ENCODE measurements at places on chromosomes 6 and 20.
A peak's percentile ranks its signal among the peaks of the same experiment; 100 is the strongest.

GRCh38 chr6:103280417-103280816 lies 1579.3 kb downstream of the HACE1 start:
- no peak for DNase-seq

GRCh38 chr20:51043811-51044210 lies 20.9 kb upstream of the KCNG1 start:
- no peak for DNase-seq

GRCh38 chr6:14059791-14060436 lies 57.7 kb upstream of the CD83 start:
- DNase-seq = no peak

DNA sequence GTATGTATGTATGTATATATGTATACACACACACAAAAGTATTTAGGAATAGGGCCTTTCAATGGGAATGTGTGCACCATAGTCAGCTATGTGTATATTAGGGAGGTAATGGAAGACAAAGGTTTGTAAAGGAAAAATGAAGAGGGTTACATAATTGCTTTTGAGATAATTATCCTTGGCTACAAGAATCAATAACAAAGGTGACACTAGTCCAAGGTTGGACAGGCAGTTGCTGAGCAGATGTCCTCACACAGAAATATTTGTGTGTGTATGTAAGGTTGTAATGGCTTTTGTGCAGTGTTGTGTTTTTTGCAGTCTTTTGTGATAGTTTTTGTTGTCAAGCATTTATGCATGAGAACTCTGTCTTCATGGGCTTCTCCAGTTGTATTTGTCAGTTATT lies 157.9 kb upstream of the MARCKS start:
- DNase-seq = no peak

DNA sequence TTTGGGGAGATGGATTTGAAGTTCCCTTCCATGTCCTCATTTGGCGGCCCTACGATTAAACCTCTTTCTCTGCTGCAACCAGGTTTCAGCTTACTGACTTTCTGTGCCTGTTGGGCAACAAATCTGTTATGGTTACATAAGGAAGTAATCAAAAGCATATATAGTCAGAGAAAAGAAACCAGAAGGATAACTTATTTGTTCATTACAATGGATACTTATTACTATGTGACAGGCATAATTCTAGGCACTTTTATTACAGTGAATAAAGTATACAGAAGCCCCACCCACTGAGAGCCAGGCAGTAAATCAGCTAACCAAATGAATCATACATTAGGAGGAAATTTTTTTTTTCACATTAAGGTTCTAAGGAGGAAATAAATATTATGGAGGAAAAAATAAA lies 9.6 kb upstream of the TRIM31 start:
- no peak for DNase-seq

- no peak for DNase-seq
Observed at GRCh38 chr6:24927985-24928745, 7.6 kb downstream of the RIPOR2 start.

DNA sequence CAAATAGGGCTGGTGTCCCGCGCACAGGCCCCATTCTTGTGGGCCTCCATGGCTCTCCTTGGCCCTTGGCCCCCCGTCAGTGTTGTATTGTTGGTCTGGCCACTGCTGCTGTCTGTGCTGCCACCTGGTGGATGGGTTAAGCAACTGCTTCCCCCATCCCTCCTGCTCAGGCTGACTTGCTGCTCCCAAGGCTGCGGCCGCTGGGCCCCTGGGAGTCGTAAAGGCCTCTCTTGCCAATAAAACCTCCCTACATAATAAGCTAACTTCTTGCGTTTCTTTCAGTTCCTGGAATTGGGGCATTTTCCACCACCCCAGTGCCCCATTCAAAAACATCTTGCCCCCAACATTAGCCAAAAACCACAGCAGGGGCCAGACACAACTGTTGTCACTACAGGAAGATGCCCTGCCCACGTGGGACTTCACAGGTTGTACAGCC lies 27.1 kb downstream of the CD83 start:
- DNase-seq = peak; percentile 73

- DNase-seq = no peak
Observed at GRCh38 chr20:15033891-15034290, 696.5 kb upstream of the FLRT3 start.

DNA sequence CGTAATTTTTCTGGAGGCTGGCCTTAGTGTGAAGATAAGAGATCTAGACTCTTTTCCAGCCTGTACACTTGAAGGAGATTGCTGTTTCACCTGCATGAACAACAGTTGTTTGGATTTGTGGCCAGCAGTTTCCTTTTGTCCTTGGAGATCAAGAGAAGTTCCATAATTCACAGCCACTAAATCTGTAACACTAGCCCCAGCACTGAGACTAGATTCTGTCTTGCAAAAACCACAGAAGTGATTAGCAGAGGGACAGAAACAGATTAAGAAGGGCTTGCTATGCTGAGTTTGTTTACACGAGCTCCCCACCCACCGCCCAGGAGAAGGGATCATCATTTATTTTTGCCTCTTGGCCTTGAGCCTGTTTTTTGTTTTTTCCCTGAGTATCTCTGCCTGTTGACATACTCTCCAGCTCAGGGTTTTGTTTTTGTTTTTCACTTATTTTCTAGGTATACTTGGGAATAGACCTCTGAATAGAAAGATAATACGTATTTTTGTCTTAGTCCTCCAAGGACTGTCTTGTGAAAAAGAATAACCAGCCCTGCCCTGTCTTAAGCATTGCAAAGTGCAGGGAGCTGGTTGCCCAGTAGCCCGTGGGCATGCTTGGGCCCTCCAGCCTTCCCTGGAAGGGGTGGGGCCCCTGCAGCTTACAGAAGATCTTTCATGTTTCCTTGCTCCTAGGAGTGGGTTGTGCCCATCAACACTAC lies 93.1 kb upstream of the SOX4 start:
- no peak for DNase-seq

DNA sequence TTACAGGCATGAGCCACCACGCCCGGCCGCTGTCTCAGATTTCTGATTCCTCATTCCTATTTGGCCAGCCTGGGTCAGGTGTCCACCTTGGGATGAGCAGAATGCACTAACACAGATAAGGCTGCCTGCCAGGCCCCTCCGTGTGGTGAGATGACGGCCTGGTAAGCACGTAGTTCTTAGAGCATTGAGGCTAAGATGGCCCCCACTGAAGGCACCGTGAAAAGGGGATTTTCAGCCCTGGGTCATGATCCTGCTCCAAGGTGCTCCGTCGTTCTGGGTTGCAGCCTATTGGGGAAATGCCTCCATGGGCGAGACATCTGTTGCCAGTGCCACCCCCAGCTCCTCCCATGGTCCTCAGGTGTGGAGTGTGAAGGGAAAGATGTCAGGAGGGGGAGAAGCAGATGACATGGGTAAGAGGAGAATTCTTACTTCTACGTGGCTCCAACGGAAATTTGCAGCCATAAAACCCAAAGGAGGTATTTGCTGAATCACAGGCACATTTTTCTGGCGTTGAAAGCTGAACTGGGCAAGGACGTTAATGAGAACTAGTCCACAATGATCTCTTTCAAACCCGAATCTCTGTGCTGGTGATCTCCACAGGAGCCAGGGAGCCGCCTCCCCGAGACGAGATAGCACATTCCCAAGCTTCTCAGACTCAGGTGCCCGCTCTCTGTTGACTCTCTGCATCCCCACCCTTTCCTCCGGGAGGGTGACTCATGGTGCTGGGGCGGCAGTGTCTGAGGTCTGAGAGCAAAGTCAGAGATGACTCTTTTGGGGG lies 34.0 kb upstream of the BMP6 start:
- DNase-seq = no peak

DNA sequence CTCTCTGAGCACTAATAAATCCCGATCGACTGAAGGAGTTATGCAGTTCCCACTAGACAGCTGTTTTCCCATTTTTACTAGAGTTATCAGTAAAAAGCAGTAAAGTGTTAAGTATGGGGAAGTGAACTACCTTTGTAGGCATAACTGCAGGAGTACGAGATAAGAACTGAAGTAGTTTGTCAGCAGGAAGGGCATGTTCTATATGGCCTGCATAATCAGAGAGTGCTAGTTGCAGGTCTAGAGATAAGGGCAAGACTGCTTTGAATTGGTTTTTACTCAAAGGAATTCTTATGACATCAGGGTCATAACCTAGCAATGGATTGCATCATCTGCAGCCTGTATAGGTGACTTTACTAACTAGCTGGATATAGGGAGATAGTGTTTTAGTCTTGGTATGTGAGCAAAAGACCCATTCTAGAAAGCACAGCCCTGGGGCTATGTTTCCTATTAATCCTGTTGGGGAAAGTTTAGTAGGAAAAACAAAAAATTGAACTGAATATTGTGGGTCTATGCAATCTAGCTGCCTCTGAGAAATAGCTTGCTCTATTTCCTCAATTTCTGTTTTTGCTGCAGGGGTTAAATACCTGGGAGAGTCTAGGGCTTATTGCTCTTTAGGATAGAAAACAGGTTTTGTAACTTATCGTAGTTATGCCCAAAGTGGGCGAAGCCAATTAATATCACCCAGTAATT lies 22.6 kb upstream of the CRISP1 start:
- DNase-seq = no peak

DNA sequence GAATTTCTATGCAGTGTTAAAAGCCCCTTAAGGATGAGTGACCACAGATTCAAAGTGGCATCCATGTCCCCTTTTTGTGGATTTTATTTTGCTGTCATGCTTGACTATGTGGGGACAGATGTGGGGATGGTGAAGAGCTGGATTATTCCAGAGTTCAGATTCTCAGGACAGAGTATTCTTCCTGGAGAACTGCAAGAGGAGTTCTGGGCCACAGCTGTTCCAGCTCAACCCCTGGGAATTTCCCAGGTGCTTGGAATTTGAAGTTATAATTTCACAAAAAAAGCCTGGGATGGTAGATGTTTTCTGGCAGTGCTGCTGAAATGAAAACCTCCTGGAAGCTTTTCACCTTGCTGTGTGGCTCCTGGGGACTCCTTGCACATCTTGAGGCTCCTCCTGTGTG lies 671.8 kb upstream of the MARCKS start:
- DNase-seq = no peak

DNA sequence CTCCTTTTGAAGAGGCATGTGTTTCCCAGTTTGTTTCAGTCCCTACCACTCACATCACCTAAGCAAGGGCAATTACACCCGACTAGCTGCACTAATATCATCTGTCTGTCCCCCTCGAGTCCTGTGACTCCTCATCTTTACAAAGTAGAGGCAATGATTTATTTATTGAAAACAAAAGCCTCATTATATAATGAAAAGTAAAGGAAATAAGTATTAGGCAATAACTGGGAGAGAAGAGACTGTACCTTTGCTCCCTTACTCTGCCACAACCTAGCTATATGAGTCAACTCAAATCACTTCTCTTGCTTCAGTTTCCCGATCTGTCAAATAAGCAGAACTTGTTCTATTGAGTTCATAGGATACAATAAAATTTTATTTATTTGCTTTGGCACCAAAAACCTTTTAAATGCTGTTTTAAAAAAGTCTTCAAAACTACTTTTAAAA lies 38.9 kb downstream of the CSNK2A1 start:
- no peak for DNase-seq

DNA sequence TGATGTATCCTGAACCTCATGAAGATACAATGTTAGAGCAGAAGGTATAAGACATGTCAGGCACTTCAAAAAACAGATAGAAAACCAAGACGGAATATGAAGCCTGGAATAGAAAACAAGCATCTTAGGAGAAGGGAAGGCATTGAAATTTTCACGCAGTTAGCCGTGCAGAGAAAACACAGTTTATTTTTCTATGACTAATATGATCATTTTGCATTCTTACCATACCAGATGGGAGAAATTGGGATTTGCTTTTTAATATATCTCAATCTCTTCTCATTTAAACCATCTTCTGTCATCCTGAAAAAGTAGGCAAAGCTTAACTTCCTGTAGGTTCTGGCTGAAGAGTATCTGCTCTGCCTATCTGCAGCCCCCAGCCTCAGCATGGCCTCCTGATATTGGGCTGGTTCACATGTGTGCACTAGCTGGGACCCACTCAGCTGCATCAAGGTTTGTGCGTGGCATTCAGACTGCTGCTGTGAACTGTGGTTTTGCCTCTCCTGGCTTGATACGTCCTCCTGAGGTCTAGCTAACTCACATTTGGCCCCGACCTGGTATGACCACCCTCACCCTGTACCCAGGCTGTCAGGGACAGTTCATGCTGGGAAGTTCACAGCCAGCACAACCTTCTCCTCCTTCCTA lies 392.5 kb upstream of the SASH1 start:
- DNase-seq = no peak

DNA sequence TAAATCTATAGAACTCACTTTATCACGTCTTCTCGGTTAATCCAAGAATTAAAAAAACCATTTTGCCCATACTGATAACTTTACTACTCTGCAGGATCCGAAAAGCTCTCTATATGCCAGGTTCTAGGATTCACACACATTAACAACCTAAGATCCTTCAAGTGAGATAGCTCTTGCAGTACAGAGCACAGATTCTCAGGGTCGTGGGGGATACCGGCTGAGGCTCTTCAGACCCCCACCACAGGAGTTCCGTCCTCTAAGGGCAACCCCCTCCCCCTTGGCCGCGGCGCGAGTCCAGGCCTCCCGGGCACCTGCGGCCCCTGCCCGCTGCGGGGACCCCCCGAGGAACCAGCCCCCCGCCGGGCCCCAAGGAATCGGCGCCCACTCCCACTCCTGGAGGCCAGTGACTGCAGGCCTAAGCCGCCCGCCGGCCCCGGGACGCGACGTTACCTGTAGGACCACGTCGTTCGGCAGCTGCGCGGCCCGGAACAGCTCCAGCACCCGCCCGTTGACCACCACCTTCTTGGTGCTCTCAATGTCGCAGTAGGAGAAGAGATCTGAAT lies 892 bp downstream of the REPS1 start:
- DNase-seq = no peak

- DNase-seq = no peak
Observed at GRCh38 chr20:36010076-36010475, 41.7 kb downstream of the CNBD2 start.

- no peak for DNase-seq
Observed at GRCh38 chr6:147081076-147081609, 123.1 kb upstream of the STXBP5 start.

GRCh38 chr6:15804164-15805154 lies 141.6 kb upstream of the DTNBP1 start:
- DNase-seq = no peak

DNA sequence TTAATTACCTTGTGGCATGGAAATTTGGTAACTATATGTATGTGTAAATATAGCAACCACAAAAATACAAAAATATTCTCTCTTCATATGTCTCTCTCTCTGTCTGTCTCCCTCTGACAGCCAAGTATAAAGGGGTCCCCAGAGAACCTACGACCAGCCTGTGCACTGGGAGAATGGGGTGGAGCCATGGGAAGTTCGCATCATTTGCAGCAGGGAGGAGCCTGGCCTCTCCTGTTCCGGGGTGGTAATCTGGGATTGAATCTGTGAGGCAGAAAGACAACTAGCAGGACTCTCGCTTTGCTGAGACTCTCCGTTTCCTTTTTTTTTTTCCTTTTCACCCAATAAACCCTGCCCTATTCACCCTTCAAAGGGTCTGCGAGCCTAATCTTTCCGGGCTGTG lies 1109.1 kb downstream of the HACE1 start:
- no peak for DNase-seq

Measured in CD4-positive, alpha-beta T cell treated with Interleukin-1 beta for 1 hour (primary cell).